ENCODE measurements at places on chromosomes 6 and 20. TPM values are rescaled to one million over a fixed set of nuclear protein-coding genes. Genes with fewer than 3 reads are reported as not detected.

Gene FABP7
- total RNA-seq: 14.3 TPM

Gene PACSIN1
- total RNA-seq: not detected

Gene SLC35F1
- 1.1 TPM for total RNA-seq

Gene OGFR
- total RNA-seq: 36.7 TPM
